KG1 (cell line): ENCODE measurements at places on chromosomes 3 and 15.

- DNase-seq, result no peak
These were observed 73.4 kb downstream of the NUP210 start for GRCh38 chr3:13346481-13347389.

- no peak for DNase-seq
These were observed 57.0 kb upstream of the ZNF148 start for GRCh38 chr3:125431912-125432790.

DNA sequence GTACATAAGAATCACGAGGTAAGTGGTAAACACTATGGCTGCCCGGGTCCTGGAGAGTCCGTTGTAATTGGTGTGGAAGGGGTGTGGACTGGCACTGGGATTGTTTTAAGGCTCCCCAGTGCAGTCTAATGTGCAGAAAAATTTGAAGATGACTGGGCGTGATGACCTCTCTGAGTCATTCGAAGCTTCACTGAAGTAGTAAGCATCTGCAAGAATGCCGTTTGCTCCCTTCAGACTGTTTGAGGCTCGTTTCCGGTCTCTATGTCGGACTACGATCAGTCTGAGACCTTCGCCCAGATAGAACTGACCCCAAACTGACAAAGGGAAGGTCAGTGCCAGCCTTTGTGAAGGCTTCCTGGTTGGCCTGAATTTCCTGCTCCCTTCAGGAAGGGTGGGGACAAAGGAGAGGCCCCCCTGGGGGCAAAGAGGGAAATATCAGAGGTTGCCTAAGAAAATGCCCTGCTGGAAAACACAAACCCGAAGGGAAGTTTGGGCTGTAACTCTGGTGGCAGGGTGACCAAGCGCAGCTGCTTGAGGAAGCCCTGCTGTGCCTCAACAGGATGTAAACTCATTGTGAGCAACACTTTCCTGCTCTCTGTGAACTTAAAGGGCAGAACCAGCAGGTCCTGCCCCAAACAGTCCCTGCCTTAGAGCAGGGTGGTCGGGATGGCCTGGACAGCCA lies 34.6 kb downstream of the BTD start:
- no peak for DNase-seq

DNA sequence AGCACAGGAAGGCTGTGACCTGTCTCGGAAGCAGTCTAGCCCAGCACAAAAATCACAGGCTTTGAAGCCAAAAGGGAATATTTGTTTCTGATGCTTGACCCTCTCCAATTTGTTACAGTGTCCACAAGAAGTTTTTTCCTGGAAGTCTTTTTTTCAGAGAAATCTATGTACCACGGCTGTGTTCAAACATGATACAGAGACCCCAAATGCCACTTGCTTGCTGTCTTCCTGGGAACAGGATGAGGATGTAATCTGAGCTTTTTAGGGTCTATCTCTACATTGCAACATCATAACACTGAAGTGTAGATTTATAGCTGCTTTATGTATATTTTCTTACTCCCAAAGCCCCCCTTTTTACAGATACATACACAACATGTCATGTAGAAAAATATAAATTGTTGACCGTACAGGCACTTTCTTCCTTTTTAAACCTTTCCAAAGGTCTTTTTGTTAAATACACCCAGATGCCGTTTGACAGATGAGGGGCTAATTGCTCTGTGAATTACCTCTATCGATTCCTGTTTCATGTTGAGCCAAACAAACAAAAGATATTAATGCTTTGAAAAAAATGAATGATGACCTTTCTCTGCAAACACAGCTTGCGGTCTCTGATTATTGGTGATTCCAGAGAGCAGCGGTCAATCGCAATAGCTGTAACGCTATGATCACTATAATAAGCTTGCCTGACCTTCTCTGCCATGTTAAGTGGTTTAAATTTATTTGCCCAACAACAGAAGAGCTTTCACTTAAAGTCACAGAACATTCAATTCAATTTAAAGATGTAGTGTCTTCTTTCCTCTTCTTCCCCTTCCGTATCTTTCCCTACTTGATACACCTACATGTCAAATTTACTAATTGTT lies 875.9 kb upstream of the NR2F2 start:
- DNase-seq, result no peak

DNA sequence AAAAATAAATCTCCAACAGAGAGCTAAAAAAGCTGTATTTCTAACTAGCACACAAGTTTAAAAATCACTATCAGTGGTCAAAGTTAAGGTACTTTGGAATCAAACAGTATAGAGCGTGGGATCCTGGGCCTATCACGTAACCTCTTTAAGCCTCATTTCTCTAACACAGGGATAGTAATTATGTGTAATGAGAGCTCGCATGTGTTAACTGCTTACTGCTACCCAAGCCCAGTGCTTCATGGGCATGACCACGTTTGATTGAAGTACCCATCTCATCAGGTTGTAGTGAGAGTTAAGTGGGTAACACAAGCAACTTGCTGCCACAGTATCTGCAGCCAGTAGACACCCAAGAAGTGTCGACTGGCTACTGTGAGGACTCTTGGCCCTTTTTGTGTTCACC lies 28.2 kb upstream of the NOX5 start:
- no peak for DNase-seq

DNA sequence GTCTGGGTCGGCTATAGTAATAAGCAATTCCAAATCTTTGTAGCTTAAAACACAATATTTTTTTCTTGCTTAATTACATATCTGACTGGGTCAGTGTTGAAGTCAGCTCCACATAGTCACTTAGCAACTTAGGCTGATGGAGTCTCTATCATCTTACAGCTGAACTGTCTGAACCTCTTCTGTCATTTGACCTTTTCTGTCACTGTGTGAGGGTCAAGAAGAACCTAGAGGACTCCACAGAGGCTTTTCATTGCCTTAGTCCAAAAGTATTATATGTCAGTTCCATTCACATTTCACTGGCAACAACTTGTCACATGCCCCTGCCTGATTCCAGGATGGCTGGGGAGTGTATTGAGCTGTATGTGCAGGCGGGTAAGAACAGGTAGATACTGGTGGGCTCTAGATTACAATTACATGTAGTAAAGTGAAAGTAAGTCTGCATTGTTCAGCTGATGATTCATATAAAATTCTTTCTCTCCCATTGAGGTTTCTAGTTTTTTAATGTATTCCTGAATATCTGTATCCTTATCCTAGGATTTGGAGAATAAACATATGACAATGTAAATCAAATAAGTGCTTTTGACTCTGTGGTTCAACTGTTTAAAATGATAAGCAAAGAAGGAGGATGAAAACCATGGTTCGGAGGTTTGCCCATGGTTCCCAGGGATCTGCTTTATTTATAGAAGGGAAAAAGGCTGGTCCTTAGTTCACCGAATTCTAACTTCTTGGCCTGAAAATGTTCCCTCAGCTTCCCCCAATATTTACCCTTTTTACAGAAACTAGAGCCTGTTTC lies 5.8 kb upstream of the ARPP21 start:
- DNase-seq, result no peak

DNA sequence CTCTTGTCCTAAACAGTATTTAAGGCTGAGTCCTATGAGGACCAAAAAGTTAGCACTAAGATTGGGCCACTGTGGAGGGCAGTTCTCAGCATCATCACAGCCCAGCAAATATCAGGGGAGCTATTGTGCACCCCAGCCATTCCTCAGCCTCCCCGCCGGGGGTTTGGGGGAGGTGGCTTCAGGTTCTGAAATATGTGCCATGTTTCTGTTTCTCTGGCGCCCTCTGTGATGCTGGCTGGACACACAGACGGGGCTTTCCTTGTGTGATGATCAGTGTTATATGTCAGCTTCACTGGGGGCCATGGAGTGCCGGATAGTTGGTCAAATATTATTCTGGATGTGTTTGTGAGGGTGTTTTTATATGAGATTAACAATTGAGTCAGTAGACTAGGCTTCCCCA lies 106.8 kb downstream of the GABRG3 start:
- DNase-seq, result no peak

DNA sequence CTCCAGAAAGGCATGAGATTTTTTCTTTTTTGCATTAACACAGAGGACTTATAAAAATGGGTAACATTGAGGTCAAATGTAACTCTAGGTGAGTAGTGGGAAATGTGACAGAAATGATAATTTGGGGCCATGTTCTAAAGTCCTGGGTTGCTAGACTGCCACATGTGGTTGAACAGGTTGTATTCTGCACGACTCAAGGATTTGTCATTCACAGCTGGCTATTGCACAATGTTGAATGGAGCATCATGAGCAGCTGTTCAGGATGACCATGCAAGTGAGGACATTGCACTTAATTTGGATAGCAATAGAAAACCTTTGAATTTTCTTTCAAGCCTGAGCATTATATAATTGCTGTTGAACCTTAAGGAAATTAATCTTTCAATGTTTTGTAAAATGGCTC lies 396.6 kb downstream of the NAALADL2 start:
- DNase-seq, result no peak

- no peak for DNase-seq
These were observed 238.9 kb downstream of the UACA start for GRCh38 chr15:70524470-70524869.

DNA sequence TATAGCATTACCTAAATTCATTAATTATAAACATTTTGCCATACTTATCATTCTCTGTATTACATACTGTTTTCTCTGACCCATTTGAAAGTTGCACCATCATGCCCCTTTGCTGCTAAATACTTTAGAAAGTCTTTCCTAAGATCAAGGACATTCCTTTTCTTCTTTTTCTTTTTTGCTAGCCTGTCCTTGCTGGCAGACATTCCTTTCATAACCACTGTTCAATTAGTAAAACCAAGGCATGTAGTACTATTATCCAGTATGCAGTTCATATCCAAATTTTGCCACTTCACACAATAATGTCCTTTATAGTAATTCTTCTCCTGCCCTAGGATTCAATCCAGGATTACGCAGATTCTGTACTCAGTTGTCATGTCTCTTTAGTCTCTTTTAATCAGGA lies 321.0 kb upstream of the C2CD4B start:
- no peak for DNase-seq

GRCh38 chr3:139530717-139531116 lies 8.8 kb downstream of the RBP1 start:
- DNase-seq, result no peak

- no peak for DNase-seq
These were observed 33.6 kb downstream of the GOLGA6L10 start for GRCh38 chr15:82315519-82316246.

DNA sequence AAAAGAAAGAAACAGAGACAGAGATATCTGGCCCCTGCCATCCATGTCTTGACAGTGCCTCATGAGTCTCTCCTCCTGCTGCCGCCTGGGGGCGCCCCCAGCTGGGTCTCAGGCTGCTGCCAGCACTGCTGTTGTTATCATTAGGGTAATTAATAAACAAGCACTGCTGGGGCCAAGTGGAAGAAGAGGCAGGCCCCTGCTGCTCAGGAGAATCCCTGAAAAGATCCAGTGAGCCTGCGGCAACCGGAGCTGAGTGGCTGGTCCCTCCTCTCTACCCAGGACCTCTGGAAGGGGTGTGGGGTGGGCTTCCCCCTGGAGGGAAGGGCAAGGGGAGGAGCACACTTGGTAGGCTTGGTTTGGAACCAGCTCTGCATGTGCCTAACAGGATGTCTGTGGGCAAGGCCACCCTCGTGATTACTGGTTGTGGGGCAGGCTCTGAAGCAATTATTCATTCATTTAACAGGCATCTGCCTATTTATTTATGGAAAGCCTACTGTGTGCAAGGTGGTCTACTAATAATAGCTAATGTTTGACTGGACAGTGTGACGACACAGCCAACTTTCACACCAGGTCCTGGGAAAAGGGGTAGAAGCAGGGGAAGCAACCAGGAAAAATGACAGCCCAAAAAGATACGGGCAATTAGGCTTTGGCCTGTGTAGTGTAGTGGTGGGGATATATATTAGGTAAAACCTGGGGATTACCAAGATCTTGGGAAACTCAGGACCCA lies 1.2 kb upstream of the TYRO3 start:
- DNase-seq, result no peak

DNA sequence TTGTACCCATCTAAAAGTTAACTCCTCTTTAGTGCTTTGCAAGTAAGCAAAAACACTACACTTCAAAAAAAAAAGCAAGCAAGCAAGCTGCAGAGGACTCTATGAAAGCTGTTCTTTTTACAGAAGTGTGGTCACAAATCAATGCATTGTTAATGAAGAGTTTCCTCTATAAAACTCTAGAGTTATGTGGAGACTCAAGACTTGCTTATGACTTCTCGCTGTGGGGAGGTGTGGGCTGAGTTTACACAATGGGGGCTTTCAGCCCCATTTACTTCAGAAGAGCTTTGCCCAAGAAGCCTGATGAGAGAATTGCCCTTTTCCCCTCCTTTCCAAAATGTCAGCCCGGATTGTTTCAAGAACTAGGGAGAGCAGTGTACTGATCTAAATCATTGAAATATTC lies 144.4 kb downstream of the IGSF11 start:
- no peak for DNase-seq

GRCh38 chr3:72606005-72606800 lies 242.0 kb downstream of the SHQ1 start:
- DNase-seq, result no peak
